Stimulated activated naive CD4-positive, alpha-beta T cell (primary cell): ENCODE measurements at places on chromosomes 5 and 9.

DNA sequence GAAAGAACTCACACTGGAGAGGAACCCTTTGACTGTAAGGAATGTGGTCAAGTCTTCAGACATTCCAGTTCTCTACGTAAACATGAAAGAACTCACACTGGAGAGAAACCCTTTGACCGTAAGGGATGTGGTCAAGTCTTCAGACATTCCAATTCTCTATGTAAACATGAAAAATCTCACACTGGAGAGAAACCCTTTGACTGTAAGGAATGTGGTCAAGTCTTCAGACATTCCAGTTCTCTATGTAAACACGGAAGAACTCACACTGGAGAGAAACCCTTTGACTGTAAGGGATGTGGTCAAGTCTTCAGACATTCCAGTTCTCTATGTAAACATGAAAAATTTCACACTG, 32.6 kb downstream of the MAPK9 start:
- no peak for DNase-seq

DNA sequence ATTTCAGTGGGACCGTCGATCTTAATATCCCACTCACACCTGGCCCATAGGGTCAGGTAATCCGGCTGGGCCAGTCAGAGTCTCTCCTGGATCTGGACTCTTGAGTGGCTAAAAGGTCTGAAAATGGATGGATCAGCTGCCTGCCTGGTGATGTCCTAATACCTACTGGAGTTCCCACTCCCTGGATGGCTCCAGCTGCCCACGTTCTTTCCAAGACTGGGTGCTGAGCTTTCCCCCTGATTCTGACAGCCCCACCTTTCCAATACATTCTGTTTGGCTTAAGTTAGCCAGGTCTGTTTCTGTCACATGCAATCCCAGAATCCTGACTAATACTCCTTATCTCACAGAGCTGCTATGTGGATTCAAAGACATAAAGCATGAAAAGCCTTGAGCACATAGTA, 10.2 kb downstream of the SH3PXD2B start:
- DNase-seq = no peak

GRCh38 chr9:26415528-26415927, 477.1 kb downstream of the CAAP1 start:
- DNase-seq = no peak

- DNase-seq = no peak
These were observed 105.2 kb upstream of the DHFR start for GRCh38 chr5:80759866-80760577.

- no peak for DNase-seq
These were observed 197.9 kb upstream of the ADAMTS16 start for GRCh38 chr5:4941957-4942830.

- peak; percentile 75 for DNase-seq
These were observed 21.7 kb upstream of the FAT2 start for GRCh38 chr5:151612689-151613427.

DNA sequence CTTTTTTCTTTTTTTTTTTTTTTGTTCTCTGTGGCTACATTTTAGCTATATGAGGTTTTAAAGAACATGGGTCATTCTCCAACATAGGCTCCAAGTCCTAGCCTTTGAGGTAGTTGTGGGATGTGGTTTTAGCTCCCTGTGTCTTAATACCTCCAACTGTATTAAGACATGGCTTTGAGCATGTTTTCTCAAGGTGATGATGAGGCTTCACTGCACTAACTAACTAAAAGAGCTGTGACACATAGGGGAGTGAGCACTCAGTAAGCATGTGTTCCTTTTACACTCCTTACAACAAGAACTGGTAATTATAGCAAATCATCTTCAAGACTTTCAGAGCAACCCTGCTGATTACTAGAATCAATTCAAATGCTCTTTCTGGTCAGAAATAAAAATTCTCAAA, 333.6 kb upstream of the CCNH start:
- DNase-seq = no peak

- DNase-seq = no peak
These were observed 144.3 kb upstream of the NREP start for GRCh38 chr5:111901296-111901695.

DNA sequence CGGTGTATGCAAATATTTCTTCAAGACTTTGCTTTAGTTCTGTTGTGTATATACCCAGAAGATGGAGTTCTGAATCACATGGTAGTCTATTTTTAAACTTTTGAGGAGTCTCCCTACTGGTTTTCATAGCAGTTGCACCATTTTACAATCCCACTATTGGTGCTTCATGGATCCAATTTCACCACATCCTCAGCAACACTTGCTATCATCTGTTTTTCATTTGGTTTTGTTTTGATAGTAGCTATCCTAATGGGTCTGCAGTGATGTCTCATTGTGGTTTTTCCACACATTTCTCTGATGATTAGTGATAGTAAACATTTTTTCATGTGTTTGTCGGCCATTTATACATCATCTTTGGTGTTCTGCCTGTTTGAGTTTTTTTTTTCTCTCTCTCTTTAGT, 1339.3 kb downstream of the EFNA5 start:
- DNase-seq = no peak

DNA sequence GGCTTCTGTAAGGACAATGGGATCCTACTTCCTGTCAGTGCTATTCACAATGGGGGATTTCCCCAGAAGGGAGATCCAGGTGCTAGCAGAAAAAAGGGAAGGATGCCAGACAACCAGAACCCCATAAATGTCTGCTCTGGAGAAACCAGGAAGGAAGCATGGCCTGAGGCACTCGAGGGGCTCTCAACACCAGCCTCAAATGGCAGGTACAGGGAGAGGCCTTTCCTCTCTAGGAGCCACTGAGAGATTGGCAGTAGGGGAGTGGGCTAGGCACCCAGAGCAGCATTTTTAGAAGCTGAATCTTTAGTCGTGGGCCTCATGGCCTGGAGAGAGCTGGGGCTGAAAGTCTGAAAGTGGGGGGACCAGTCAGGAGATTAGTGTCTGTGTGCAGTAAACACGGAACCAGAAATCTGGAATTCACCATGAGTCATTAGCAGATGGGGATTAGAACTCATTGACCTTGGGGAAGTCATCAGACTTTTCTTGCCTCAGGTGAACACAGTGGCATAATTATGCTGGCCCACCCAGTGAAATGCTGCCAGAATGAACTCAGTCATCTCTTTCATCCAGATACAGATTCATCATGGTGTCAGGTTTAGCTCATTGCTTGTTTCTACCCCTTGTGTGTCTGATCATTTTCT, 28.3 kb downstream of the ARHGEF28 start:
- no peak for DNase-seq

- DNase-seq = no peak
These were observed 40.7 kb downstream of the TLR4 start for GRCh38 chr9:117744856-117745389.

GRCh38 chr9:69874301-69875060, 53.9 kb downstream of the CFAP95 start:
- DNase-seq = no peak

GRCh38 chr9:121297389-121297788, 29.4 kb downstream of the GSN start:
- DNase-seq = no peak

- no peak for DNase-seq
These were observed 115.9 kb downstream of the FEM1C start for GRCh38 chr5:115428676-115429075.

DNA sequence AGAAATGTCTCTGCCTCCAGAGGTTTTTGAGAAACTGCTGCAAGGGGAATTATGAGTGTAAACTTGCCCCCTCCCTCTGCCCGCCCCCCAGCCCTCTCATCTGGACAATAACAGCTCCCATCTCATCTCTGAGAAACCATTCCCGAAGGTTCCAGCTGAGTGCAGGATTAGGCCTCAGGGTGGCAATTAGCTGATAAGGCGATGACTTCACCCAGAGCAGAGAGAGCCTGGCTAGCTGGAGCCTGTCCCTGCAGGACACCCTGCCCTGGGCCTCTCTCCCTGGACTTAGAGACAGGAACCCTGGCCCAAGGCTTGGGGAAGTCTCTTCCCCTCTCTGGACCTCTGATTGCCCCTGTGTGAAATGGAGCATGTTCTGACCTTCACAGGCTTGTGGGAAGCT, 45.7 kb upstream of the HAND1 start:
- no peak for DNase-seq

- no peak for DNase-seq
These were observed 231.2 kb downstream of the NFIB start for GRCh38 chr9:14082732-14083131.

- no peak for DNase-seq
These were observed 15.3 kb downstream of the HNRNPH1 start for GRCh38 chr5:179608131-179608581.

DNA sequence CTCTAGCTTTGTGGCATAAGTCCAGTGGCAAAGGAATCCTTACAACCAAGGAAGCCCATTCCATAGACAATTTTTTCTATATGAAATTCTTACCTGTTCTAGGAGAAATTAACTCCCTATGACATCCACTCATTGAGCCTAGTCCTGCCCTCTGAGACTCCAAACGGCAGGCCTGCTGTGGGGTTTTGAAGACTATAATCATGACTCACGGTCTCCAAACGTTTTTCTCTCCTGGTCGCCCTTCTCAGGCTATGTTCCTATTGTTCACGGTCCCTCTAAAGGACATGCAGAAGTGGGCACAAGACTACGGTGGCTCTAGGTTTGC, 611 bp downstream of the EXOSC3 start:
- DNase-seq = no peak

- DNase-seq = no peak
These were observed 55.2 kb upstream of the NEK6 start for GRCh38 chr9:124202447-124202971.

GRCh38 chr9:114266969-114267368, 55.9 kb upstream of the ORM1 start:
- DNase-seq = no peak

DNA sequence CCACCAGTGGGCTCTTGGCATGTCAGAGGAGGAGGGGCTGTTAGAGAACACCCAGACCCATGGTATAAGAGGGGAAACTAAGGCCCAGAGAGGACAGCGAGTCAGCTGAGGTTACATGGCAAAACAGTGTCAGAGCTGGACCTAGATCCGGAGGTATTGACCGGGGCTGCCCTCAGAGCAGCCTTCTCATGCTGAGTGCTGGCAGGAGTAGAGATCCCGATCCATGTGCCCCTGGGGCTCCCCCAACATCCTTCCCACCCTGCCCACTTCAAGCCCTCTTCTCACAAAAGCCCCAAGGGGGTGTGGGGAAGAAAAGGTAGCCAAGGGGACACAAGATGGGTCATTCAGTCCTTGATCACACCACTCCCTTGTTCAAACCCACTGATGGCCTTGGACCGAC, 19.9 kb downstream of the CSF1R start:
- no peak for DNase-seq

DNA sequence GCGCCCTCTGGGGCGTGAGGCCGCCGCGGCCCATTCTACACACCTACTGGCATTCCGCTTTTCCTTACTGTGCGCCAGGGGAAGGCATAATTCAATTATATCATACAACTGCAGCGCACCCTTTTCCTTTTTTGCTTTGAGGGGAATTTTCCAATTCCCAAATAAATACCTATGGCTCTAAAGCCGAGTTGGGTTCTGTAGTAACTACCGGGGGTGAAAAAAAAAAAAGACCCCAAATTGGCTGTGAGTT, 34.1 kb upstream of the NFIB start:
- no peak for DNase-seq

GRCh38 chr9:87529671-87530070, 32.0 kb downstream of the DAPK1 start:
- DNase-seq = no peak
